ENCODE measurements at places on chromosomes 6 and 20.

GRCh38 chr6:138943089-138943625 lies 44.9 kb downstream of the REPS1 start:
- no peak for DNase-seq

DNA sequence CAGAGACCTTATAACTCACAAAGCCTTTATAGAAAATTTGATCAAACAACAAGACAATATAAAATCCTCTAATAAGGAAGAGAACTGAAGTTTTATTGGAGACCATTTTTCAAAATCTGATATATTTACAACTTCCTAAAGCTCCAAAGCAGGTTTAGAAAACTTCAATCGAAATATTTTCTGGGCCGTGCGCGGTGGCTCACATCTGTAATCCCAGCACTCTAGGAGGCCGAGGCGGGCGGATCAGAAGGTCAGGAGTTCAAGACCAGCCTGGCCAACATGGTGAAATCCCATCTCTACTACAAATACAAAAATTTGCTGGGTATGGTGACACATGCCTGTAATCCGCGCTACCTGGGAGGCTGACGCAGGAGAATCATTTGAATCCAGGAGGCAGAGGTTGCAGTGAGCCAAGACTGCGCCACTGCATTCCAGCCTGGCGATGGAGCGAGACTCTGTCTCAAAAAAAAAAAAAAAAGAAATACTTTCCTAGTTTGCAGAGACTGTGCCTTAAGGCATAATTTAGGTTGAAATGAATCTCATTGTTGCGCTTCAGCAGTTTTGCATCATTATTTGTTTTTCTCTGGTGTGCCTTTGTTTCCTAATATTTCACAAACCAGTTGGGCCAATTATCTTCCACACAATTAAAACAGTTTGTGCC lies 60.6 kb upstream of the ASIP start:
- DNase-seq, result no peak

GRCh38 chr20:10954137-10954840 lies 280.5 kb upstream of the JAG1 start:
- DNase-seq, result no peak

GRCh38 chr6:160398674-160399271 lies 50.6 kb downstream of the SLC22A3 start:
- no peak for DNase-seq

- no peak for DNase-seq
Measured at GRCh38 chr6:57147401-57147800, 24.7 kb upstream of the BAG2 start.

GRCh38 chr6:115363379-115363778 lies 697.3 kb downstream of the FRK start:
- DNase-seq, result no peak

DNA sequence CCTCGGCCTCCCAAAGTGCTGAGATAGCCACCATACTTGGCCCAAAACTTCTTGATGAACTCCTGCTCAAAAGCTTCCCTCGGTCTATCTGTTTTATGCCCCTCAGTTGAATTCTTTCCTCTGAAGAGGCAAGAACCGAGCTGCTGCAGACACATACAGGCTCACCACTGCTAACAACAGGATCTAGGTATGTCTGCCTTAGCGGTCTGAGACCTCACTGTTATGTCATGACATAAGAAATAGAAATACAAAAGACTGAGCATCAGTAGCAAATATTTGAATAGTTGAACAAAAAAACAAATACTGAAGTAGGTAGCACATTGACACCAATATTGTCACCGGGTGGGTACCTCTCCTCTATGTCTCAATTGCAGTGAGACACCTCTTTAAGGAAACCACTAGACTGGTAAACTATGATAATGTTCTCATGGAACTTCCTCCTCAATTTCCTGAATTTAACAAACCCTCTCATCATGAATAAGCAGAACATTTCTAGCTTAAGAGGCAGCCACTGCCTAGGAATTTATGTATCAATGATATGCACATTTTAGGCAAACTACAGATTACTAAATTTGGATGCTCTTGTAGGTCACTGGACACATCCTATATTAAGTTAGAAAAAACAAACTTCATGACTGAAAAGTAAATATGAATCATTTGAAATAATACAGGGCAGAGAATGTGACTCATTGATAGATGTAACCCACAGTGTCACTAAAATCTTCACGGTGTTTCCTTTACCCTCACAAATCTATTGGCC lies 9.4 kb upstream of the STXBP5 start:
- DNase-seq, result no peak

DNA sequence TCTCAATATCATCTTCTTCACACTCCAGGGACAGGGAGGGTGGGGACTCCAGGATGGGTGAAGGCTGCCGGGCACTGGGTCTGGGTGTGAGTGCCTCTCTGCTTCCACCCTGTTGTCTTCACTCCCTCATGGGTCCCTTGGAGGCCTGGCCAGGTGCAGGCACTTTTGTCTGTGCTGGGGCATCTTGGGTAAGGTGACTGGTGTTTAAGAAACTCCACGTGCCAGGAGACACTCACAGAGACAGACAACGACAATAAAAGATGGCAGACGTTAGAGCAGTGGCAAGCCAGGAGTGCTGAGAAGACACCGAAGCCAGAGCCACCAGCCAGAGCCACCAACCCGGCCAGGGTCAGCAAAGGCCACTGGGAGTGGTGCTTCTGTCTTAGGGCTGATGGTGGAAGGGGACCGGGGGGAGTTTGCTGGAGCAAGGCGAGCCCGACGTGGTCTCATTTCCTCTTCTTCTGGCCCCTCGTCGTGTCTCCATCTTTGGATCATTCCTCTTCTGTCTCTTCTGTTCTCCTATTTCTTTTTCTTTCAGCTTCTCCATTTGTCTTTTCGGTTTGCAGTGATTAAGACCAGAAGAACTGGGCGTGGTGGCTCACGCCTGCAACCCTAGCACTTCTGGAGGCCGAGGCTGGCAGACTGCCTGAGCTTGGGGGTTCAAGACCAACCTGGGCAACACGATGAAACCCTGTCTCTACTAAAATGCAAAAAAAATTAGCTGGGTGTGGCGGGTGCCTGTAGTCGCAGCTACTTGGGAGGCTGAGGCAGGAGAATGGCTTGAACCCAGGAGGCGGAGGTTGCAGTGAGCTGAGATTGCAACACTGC lies 90.8 kb downstream of the RAMACL start:
- DNase-seq, result no peak

GRCh38 chr6:27684264-27685211 lies 211.6 kb upstream of the ZNF184 start:
- DNase-seq, result no peak

- DNase-seq, result no peak
Measured at GRCh38 chr6:159125014-159125609, 44.1 kb upstream of the FNDC1 start.

GRCh38 chr6:147910281-147910680 lies 401.8 kb downstream of the SAMD5 start:
- DNase-seq, result no peak

- DNase-seq, result no peak
Measured at GRCh38 chr6:46184114-46184513, 13.3 kb upstream of the ENPP5 start.

GRCh38 chr6:34052918-34053608 lies 92.8 kb downstream of the GRM4 start:
- DNase-seq, result no peak

DNA sequence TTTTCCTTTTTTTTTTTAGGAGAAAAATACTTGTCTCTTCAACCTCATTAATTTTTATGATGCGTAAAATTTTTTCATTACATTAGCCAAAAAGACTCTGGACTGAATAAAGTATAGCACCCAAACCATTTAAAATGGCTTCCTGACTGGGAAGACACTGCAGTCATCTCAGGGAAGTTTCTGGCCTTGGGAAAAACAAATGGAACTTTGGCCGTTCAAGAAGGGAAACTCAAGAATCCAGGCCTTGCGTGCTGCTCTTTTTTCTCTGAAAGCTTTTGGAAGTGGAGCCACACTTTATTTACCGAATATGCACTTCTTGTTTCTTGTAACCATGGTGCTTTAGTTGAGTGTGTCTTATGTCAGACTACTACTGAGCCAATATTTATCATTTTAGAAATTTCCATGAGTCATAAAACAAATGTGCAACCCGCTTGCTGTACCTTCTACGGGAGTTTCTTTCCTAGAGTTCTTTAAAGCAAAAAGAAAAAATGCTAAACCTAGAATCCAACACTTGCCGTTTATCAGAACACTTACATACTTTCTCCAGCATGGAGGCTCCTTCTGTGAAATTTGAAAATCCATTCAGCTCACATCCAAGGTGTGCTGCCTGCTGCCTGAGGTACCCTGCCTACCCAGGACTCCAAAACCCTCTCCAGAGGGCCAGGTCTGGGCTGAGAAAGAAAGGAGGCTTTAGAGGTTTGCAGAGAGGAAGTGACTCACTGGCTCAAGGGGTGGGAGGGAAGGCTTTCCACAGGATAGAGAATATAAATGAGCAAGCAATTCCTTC lies 11.5 kb upstream of the DSTN start:
- DNase-seq, result no peak

GRCh38 chr20:63121749-63122405 lies 94.1 kb downstream of the YTHDF1 start:
- no peak for DNase-seq

DNA sequence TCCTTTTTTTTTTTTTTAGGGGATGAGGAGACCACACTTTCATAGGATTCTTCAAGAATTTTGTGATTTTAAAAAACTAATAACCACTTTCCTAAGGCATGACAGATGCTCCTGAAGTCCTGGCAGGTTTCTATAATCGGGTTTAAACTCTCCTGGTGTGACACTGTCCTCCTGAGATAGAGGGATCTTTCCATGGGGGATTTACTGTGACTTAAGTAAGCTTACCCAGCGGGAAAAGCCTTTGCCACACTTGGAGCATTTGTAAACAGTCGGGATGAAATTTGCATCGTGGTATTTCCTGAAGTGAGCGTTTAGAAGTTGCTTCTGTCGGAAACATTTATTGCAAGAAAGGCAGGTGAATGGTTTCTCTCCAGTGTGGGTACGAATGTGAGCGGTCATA lies 16.6 kb downstream of the CTCFL start:
- no peak for DNase-seq

DNA sequence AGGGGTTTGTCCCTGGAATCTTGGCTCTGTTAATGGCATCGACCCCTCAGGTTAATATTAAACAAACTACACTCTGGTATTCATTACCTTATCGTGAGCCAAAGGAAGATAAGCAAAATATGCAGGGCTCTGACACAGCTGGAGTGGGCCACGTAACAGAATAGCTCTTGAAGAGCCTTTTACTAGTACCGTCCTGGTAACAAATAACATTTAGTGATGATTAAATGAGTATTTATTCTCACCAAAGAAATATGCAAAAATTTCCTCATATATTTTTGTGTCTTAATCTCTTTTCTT lies 20.1 kb upstream of the UTRN start:
- DNase-seq, result no peak

GRCh38 chr6:24391756-24392405 lies 10.9 kb upstream of the MRS2 start:
- DNase-seq, result no peak

GRCh38 chr6:165580136-165580535 lies 82.9 kb downstream of the PDE10A start:
- no peak for DNase-seq

DNA sequence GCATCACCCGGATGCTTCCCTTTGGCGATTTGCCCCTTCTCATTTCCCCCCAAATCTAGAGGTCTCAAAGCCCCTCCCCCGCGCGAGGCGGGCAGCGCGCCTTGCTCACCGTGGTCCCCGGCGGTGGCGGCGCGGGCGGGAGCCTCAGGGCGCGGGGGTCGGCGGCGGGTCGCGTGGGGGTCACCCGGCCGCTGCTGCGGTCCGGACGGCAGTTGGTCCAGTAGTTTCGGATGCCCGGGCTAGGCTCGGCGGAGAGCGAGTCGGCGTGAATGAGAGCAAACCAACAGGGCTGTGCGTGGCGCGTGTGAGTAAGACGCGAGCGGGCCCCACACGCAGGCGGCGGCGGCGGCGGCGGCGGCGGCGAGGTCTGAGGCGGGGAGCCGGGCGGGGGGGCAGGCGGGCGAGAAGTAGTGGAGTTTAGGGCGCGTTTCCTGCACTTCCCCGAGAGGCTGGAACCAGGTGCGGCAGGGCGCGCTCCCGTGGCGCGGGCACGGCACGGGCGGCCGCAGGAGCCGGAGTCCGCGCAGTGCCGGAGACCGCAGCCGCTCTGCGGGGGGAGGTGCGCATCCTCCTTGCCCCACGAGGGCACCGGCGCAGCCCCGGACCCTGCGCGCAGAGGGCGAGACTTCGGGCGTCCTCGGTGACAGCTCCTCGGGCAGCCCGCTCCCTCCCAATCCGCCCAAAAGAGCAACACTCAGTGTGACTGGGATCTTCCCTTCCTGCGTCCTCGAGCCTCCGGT lies 567 bp downstream of the HS3ST5 start:
- no peak for DNase-seq

DNA sequence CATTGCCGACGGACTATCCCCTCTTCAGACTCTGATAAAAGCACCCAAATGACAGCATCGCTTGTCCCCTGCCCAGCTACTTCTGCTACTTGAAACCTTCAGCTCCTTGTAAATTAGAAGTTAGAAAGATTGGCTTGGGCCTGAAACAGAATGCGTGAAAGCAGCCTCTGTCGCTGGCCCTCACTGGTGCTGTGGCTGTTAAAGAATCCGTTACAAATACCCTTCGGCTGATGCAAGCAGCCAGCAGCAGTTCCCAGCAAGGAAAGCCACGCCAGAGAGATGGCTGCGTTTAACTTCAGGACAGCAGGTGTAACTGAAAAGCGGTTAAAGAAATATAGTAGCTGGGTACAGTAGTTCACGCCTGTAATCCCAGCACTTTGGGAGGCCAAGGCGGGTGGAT lies 2.4 kb upstream of the PRR18 start:
- DNase-seq, result no peak

DNA sequence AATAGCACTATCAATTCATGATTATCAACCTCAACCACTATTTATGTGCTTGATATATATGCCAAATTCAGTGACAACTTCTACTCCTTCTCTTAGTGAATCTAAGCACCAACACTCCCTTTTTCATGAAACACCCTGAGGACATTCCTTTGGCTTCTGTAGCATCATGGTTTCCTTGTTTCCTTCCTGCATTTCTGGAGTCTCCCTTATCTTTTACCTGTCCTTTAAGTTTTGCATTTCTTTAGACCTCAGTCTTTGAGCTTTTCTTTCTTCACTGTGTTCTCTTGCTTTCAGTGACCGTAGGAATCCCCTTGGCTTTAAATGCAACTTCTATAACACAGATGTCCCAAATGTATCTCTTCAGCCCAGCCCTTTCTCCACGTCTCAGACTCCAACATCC lies 143.8 kb upstream of the MLIP start:
- no peak for DNase-seq

- DNase-seq, result peak; percentile 60
Measured at GRCh38 chr6:156827382-156827781, 50.2 kb downstream of the ARID1B start.
